ENCODE measurements at places on chromosomes 2 and 18.

DNA sequence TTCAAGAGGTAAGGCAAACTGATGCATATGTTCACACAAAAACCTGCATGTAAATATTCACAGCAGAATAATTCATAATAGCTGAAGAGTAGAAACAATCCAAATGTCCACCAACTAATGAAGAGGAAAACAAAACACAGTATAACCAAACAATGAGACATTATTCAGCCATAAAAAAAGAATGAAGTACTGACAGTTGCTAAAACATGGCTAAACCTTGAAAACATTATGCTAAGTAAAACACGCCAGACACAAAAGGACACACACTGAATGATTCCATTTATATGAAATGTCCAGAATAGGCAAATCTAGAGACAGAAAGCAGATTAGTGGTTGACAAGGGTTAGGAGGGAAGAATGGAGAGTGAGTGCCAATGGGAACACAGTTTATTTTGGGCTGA lies 86.9 kb downstream of the SESTD1 start:
- no peak for DNase-seq

GRCh38 chr2:142170847-142171246 lies 40.0 kb upstream of the LRP1B start:
- DNase-seq, result no peak

DNA sequence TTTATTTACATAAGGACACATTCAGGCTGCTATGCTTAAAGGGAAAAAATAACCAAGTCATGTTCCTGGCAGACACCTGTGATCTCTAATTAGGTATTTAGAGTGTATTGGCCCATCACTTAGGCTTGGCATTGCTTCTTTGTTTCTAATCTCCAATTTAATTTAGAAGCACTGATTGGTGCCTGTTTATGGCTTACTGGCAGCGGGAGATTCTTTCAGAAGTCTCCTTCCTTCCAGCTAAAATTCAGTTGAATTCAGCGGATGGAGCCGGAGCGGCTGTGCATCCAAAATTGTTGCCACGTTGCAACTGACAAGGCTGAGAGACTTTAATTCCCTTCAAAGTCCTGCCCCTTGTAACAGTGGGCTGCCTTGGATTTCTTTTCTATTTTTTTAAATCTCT lies 66.5 kb downstream of the VWA3B start:
- DNase-seq, result no peak

GRCh38 chr2:173145454-173145853 lies 69.8 kb downstream of the MAP3K20 start:
- no peak for DNase-seq

DNA sequence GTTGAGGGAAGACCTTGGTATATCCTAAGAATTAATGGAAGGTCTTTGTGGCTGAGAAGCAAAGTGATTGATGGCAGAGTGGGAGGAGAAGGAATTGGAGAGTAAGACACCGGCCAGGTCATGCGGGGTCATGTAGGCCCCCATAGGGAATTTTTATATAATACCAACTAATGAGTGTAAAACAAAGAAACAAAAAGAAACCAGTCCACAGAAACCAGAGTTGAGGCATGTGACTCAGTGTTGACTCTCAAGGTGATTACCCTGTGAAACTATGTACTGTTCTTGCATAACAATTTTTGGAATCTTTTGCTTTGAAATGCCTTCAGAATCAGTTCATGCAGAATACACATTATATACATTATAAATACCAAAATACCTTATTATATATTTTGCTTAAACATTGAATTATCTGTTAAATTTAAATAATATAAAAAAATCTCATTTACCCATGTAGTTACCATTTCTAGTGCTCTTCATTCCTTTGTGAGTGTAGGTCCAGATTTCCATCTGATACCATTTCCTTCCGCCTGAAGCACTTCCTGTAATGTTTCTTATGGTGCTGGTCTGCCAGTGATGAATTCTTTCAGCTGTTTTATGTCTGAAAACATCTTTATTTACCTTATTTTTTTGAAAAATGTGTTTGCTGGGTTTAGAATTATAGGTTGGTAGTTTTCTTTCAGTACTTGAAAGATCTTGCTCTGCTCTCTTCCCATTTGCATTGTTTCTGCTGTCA lies 8.6 kb downstream of the CLIP4 start:
- no peak for DNase-seq

DNA sequence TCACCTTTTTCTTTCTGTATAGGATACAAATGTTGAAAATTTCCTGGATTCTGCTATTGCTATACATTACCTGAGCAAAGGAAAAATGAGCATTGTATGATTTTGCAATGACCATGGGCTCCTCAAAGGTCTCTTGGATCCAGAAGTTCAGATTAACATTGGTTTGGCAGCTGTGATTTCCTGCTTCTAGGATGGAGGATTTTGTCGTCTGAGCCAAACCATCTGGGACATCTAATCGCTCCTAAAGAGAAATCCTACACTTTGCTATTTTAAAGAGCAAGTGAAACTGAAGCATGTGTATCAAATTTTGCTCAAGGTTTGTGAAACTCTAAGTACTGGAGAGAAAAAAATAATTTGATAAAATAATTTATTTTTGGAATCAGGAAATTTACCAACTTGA lies 115.1 kb upstream of the ST6GAL2 start:
- DNase-seq, result no peak

DNA sequence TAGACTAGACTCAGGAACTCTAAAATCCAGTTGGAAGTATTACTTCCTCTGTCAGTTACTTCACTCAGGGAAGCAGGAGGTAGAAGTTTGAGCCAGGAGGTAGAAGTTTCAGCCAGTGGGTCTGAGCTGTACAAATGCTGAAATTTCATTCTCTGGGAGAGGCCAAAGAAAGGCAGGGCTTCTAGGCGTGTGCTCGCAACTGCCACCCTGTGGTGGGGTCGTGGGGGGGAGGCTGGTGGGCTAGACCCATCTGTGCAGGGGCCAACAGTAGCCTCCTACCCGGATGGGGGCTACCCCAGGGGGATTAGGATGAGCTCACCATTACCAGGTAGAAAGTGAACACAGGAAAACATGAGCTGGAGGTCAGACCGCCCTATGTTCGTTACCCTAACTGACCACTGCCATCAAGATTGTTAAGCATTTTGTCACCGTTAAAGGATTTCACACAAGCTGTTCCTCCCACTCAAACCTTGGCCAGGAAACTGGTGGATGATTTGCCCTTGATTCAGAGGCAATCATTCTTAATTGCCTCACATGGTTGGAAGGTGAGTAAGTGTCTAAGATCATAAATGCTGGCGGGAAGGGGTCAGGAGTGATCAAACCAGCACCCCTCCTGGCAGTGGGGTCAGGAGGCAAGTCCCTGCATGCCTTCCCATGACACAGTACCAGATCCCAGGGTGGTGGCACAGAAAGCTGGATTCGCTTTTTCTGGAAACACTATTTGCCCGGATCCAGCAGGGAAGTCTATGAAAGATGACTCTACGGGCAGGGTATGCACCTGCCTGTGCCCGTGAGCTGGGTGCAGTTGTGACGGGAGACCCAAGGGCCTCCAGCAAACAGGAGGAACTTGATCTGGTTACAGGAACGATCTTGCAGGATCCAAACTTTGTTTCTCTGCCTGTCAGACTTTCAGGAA lies 5.2 kb upstream of the FHL2 start:
- DNase-seq, result no peak

All from cerebellar nuclear complex (tissue), 1 donor.